ENCODE measurements at places on chromosomes 3 and 15.

GRCh38 chr3:69419276-69419675 lies 33.4 kb upstream of the FRMD4B start:
- no peak for DNase-seq

DNA sequence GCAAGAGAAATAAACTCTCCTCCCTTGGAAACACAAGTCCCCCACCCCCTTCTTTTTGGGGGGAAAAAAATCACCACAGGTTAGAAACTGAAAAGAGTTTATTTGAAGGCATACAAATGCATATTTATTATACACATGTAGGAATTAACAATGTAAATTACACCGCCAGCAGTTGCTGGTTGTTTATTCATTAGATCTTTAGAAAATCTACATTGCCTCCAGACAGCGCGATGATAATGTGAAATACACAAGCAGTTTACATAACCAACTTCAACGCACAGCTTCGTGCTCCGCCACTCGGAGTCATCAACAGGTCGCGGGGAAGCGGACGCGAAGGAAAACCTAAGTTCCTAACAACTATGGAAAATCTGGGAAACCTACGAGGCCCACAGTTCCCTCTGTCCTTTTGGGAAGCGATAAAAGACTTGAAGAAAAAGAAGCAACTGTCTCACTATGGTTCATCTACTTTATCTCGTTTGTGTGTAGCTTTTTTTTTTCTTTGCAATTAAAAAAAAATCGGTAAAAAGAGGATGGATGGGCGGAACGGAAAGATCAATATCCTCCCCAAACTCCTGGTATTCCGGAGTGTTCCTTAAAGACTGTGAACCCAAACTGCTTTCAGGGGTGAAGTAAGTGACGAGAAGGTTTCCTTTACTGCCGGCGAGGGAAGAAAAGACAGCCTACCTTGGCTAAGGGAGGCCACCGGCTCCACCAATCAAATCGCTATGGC lies 8.4 kb upstream of the FOXB1 start:
- no peak for DNase-seq

DNA sequence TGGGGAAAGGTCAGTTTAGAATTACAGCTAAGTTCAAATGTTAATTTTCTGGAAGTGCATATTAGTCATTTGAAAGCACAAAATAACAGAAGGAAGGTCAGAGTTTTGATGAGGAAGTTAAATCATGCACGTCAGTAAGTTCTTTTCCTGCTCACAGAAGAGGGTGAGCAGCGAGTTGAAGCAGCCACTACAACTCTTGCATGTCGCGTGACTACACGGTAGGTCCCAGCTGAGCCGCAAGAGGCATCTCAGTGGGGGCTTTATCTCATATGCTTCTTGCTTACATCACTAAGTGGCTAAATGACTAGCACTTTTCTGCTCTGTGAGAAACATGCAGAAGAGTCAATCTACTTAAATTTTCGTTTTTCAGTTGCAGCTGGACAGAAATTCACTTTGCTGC lies 21.3 kb upstream of the SEC62 start:
- DNase-seq, result no peak

GRCh38 chr15:63256433-63257274 lies 20.8 kb upstream of the APH1B start:
- no peak for DNase-seq

Data from nucleus accumbens (tissue), 56 donors.